ENCODE measurements at places on chromosomes 1 and 21.

DNA sequence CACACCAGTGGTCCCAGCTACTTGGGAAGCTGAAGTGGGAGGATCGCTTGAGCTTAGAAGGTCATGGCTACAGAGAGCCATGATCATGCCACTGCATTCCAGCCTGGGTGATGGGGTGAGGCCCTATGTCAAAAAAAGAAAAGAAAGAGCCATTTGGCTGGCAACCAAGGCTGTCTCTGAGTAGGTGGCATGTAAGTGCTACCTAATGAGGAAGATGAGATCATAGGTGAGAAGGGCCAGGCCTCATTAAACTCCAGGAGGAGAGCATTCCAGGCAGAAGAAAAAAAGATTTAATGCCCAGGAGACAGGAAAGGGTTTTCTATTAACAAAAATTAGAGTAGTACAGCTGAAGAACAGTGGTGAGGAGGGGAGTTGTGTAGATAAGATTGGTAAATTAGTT lies 103.4 kb upstream of the ZNF678 start:
- DNase-seq = no peak

DNA sequence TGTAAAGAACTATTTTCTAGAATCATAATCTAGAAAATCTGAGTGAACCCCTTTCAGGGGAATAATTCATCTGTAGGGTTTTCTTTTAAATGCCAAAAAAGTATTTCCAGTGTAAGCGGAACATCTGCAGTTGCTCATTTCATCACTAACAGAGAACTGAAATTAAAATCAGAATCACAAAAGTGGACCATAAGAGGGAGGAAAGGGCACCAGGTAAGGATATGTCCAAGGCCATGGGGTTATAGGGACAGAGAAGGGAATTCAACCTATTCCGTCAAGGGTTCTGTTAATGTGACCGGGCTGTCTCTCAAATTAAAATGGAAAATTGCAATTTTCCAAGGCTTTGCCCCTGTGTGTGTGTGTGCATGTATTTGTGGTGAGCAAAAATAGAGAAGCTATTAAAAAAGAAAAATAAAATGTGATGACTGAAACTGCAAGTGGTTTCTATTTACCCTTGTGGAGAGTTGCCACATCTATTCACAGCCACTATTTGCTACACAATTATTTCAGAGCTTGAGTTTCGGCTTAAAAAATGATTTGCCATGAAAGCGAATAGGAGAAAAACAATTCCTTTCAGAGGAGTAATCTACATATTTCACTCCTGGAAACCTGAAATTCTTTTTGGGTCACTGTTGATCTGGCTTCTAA lies 53.1 kb downstream of the APP start:
- DNase-seq = no peak

DNA sequence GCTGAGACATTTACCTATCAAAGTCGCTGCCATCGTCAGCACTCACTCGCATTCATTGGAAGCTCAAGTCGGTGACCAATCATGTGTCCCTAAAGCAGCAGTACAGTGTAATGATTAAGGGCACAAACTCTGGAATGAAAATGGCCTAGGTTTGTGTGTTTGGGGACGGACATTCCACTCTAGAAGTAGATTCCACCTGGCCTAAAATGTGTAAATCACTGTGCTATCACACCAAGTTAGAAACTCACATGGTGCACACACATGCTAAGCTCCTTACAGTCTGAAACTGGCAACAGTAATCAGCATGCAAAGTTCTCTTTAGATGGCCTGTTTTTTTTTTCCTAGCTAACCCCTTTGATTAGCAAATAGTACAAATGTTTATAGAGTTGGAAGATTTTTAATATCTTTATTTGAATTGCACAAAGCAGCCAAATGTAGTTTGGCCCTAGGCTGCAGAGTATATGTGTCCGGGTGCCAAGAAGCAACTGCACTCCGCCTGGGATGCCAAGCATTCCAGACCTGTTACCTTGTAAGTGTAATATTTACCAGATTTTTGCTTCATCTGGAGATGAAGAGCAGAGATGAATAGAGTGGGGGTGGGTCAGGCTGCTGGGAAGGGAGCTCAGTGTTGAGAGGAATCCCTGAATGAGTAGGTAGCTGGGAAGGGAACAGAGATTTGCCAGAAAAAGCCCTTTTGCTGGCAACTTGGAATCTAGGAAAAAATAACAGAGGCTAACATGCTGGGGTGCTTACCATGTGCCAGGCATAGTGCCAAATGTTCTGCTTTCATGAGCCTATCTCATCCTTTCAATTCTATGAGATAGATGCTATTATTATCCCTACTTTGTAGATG lies 35.2 kb downstream of the TGFB2 start:
- DNase-seq = no peak

DNA sequence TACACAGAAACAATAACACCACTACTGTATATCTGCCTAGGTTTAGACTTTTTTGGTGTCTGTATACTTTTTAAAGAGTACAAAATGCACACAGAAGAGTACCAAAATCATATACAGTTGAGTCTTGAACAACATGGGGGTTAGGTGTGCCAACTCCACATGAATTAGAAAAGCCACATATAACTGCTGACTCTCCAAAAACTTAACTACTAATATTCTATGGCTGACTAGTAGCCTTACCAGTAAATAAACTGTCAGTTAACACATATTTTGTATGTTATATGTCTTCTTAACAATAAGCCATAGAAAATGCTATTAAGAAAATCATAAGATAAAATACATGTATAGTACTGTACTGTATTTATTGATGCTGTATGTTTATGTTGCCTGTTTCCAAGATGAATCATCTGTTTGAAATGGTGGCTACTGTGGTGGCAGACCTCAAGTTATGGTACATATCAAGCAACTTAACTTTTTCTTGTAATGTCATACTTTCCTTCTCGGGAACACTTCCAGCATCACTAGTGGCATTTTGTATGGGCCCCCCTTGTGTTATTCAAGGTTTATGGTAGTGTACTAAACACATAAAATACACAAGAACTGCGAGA lies 71.2 kb downstream of the LHX4 start:
- no peak for DNase-seq

GRCh38 chr1:10649517-10650201 lies 146.8 kb downstream of the CASZ1 start:
- no peak for DNase-seq

DNA sequence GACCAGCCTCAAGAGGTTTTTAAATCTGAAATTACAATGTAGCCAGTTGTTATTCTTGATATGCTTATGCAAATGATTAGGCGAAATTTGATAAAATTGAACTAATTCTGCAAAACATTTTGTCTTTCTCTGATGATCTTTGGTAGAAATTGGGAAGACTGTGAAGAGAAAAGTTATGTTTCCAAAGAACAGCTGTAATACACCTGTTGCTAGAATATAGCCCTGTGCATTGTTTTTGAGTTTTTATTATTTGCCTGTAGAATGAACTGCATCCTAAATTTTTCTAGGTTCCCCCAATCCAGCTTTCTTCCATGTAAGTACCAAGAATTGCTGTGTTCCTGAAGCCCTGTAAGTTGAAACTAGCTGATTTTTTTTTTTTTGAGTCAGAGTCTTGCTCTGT lies 81.5 kb upstream of the RHOU start:
- no peak for DNase-seq

- DNase-seq = no peak
Observed at GRCh38 chr1:39488793-39489566, 2.5 kb upstream of the BMP8A start.

DNA sequence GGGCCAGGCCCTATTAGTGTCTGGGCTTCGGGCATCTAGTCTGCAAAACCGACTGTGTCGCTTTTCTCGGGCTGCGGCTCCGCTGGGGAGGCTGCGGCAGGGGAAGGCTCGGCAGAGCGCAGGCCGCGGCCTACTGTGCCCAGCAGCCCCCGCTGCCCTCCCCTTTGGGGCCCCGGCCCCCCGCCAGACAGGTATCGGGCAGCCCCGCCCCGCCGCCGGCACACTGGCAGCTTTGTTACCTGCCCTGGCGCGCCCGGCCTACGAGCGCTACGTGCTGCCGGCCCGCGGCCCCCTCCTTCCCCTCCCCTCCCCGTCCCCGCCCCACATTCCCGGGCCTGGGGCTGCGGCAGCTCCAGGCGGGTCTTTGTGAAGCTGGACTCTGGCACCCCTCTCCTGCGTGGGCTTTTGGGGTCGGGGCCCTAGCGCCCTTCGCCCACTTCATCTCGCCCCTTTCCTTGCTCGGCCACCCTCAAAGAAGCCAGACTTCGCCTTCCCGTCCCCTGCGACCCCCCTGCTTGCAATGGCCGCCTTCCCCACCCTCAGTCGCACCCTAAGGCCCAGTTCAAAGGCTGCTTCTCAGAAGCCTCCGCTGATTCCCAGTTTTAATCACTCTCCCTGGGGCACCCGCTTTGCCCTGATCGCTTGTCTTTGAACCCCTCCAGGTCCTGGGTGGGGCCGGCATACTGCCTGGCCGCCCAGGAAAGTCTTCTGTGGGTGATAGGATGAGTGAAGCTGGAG lies 48.9 kb upstream of the SLC2A1 start:
- no peak for DNase-seq

- no peak for DNase-seq
Observed at GRCh38 chr21:30044447-30045064, 104.8 kb upstream of the GRIK1 start.

GRCh38 chr1:14435368-14436023 lies 163.0 kb upstream of the KAZN start:
- no peak for DNase-seq

DNA sequence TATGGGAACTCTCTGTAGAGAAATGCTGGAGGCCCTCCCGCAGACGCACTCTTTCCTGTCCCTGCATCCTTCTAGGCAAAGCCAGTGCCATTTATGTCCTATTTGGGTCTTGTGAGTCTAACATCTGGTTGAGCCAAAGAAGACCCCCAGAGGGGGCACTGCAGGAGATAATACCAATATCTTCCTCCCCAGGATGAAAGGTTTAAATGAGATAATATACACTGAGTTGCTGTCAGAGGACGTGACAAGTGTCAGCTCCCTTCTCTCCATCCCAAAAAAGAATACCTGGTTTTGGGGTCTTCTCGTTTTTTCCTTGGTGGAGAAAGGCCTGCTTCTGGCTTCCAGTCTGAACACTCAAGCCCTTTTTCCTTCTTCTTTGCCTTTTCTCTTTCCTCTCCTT lies 7.6 kb downstream of the TCEA3 start:
- DNase-seq = no peak

Data from 8988T (cell line).